ENCODE measurements at places on chromosomes 12 and 14.
A peak's percentile ranks its signal among the peaks of the same experiment; 100 is the strongest.

DNA sequence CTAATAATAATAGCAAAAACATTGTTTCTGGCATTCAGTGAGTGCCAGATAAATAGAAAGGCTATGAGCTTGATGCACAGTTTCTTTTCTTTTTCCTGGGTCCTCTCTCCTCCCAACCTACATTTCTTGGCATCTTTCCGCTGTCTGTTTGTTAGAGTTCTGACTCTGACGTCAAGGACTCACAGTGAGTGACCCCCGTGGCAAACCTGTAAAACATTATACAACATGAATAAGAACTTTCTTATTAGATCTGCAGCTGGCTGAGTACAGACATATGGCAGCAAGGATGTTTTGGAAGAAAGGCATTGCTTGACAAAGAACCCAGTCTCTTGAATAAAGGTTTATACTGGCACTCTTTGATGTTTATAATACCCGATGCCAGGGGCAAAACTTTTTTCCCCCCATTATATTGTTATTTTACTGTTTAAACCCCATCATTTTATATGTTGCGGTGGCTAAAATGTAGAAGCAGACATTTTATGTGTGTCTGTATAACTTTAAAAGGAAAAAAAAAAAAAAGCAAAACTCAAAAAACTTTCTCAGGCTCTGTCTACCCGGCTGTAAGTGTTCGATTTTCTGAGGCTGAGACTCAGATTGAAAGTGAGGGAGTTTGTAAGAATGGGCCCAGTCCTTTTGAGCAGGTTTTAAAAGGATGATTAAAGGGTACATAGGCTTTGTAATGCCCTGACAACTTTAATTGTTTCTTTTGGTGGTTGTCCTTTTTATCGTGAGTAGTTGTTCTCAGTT is 159.3 kb downstream of the PDE3A start:
- DNase-seq: no peak

- no peak for DNase-seq
Measured at GRCh38 chr14:77278461-77279230, 7.6 kb upstream of the NGB start.

GRCh38 chr12:122079033-122079531 is 526 bp downstream of the MLXIP start:
- DNase-seq: peak; percentile 54

DNA sequence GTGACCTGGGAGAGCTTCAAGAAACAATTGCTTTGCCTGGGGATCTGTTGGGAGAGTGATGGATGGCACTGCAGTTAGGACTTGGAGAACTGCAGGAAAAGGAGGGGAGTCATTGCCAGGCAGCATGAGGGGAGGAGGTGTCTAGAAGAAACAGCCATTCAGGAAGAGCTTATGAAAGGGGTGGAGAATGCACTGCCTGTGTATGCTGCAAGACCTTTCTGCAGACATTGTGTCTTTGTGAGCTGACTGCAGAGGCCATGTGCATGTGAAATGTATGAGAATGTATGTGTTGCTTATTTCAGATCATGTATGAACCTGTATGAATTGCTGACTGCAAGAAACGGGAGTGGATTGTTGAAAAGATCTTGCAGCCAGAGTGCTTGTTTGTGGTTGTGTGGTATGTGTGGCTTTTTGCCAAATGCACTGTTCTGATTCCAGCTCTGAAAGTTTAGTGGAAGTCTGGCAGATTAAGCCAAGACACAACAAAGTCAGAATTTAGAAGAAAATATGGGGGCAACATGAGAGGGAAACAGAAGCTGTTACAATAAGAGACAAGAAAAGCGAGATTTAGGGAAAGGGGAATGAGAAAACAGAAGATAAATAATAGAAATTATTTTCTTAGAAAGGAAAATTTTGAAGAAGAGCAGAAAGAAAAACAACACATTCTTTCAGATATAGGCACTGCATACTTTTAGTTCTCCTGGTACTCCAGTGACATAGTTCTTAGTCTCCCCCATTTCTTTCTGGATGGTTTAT is 9.8 kb upstream of the RIMKLB start:
- DNase-seq: no peak

- DNase-seq: no peak
Measured at GRCh38 chr12:117061555-117062079, 37.6 kb downstream of the TESC start.

DNA sequence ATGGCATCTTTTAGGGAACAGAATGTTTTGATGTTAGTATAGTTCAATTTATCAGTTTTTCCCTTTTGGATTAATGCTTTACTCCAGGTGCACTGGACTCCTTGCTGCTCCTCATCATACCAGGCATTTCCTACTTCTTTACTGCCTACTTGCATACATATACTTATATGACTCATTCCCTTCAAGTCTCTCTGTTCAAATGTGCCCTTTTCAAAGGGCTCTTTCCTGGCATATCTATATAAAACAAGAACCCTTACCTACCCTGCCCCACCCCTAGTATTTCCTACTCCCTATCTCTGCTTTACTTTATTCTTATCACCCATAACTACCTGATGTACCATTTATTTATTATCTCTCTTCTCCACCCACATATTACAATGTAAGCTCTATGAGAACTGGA is 90.6 kb downstream of the CAPZA3 start:
- DNase-seq: no peak

DNA sequence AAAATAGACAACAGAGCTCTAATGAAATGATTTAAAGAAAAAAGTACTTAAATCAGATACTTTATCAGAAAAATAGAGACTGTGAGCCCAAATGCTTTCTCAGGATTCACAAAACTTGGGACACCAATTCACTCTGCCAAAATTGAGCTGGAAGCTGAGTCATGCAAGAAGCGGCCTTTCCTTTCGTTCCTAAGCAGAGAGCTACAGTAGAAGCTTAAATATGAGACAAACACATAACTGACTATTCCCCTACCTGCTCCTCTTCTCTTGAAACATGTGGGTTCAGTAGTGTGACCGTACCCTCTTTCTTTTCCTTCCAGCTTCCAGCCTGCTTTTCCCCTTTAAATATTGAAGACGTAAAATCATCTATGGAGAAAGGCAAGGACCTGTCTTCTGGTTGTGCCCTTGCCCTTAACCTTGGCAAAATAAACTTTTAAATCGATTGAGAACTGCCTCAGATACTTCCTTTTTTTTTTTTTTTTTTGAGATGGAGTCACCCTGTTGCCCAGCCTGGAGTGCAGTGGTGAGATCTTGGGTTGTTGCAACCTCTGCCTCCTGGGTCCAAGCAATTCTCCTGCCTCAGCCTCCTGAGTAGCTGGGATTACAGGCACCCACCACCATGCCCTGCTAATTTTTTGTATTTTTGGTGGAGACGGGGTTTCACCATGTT is 4.4 kb upstream of the SDS start:
- DNase-seq: no peak

DNA sequence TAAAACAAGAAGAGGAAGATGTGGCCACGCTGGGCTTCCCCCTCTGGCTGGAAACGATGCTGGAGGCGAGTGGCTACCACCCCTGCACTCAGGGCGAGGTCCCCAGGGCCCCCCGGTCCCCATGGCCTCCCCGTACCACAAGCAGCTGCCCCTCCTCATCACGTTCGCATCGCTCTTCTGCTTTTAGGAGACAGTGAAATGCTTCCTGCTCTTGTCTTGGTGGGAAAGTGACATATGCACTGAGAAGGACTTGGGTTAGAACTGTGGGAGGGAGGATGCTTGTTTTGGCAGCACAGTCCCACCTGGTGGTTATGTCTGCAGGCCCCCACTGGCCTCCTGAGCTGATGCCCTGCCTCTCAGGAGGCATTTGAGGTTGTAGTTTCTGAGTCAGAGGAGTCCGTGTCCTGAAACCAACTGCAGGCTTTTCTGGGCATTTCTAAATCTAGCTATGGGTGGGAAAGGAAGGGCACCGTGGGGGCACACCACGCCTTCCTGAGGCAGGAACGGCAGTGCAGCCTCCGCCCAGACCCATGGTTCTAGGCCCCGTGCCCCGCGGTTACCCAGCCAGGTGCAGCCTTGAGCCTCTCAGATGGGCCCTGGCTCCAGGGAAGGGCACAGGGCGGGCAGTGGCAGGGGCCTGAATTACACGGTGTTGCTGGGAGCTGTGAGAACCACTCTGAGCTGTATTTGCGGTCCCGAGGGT is 139.3 kb downstream of the ADGRD1 start:
- no peak for DNase-seq

GRCh38 chr12:88947486-88948043 is 367.3 kb upstream of the KITLG start:
- DNase-seq: no peak

GRCh38 chr14:101500681-101501080 is 60.6 kb upstream of the DIO3 start:
- DNase-seq: no peak

DNA sequence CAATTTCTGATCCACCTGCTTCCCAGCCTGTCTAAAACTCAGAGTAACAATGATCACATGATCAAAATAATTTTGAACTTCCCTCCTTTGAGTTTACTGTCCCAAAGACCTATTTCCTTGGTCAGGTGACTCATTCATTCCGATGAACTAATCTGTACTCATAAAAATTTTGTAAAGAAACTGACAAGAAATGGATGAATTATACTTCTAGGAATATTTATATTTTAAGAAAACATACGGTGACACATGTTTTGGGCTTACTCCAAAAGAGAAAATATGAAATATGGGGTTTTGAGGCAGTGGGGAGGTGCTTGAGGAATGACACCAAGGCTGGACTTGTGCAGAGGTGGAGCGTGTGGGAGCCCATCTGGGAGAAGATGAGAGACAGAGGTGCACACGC is 42.0 kb downstream of the GUCY2C start:
- DNase-seq: no peak
